ENCODE measurements at places on chromosomes 3 and 15. TPM values are rescaled to one million over a fixed set of nuclear protein-coding genes. Genes with fewer than 3 reads are reported as not detected.

Gene GBE1
- 18.3 TPM for total RNA-seq

Gene C3orf33
- 7.6 TPM for total RNA-seq

Gene SLC2A2
- total RNA-seq: not detected

Gene EDC3
- total RNA-seq: 20.6 TPM

Gene NISCH
- 277 TPM for total RNA-seq

Gene CLDN16
- 0.45 TPM for total RNA-seq

Gene PLA2G4E
- 0.18 TPM for total RNA-seq

Gene MYZAP
- 14.9 TPM for total RNA-seq

Gene TLNRD1
- total RNA-seq: 25.4 TPM

Gene CKMT1A
- 4.6 TPM for total RNA-seq

Gene CYP1A1
- total RNA-seq: 6.9 TPM

Gene TMC3
- total RNA-seq: 0.14 TPM

Gene GADL1
- total RNA-seq: not detected

Gene GOLGA6A
- total RNA-seq: 4.4 TPM

Gene VGLL3
- total RNA-seq: 44.4 TPM

Gene ATP2B2
- 0.74 TPM for total RNA-seq
